ENCODE measurements at places on chromosomes 13 and 19.

GRCh38 chr13:42048342-42048683 is at the start of gene DGKH:
Gene DGKH (plus strand): TSS chr13:42048648. CDS start chr13:42048774, 126 bp downstream.
- H3K36me3 ChIP-seq, result no peaks in the 10 kb centered on the region
- no peaks in the 10 kb centered on the region for H3K27me3 ChIP-seq

DNA sequence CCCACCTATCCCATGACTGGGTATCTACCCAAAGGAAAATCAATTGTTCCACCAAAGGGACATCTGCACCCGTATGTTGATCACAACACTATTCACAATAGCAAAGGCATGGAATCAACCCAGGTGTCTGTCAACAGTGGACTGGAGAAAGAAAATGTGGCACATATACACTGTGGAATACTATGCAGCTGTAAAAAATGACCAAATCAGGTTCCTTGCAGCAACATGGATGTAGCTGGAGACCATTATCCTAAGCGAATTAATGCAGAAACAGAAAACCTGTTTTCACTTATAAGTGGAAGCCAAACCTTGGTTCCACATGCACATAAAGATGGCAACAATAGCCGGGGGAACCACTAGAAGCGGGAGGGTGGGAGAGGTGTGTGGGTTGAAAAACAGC is 228.6 kb downstream of the UQCRFS1 start:
- no peaks in the 10 kb centered on the region for H3K27me3 ChIP-seq
- H3K4me1 ChIP-seq, result no peaks in the 10 kb centered on the region
- no peak for DNase-seq
- H3K36me3 ChIP-seq, result no peaks in the 10 kb centered on the region
- no peak overlapping the region for H3K4me3 ChIP-seq

DNA sequence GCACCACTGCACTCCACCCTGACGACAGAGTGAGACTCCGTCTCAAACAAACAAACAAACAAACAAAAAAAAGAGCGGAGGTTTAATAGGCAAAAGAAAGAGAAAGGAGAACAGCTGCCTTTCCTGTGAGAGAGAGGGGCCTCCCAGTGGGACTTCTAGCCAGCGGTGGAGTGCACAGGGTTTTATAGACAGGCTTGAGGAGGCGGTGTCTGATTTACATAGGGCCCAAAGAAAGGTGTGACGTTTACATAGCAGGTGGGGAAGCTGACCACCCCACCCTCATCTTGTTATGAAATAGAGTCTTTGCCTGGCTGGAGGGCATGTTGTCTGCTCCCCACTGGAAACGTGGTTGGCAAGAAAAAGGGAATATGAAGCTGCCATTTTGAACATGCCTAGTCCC is 106.0 kb upstream of the CSNK1A1L start:
- no peaks in the 10 kb centered on the region for H3K4me1 ChIP-seq
- H3K36me3 ChIP-seq, result no peaks in the 10 kb centered on the region
- no peaks in the 10 kb centered on the region for H3K27me3 ChIP-seq
- H3K4me3 ChIP-seq, result no peak overlapping the region
- DNase-seq, result no peak

GRCh38 chr19:10335352-10335985 is 2.1 kb upstream of the RAVER1 start:
- H3K4me1 ChIP-seq, result peaks cover 14% of the 10 kb centered on the region
- peak overlapping the region; percentile 82 for H3K4me3 ChIP-seq
- H3K27me3 ChIP-seq, result no peaks in the 10 kb centered on the region

DNA sequence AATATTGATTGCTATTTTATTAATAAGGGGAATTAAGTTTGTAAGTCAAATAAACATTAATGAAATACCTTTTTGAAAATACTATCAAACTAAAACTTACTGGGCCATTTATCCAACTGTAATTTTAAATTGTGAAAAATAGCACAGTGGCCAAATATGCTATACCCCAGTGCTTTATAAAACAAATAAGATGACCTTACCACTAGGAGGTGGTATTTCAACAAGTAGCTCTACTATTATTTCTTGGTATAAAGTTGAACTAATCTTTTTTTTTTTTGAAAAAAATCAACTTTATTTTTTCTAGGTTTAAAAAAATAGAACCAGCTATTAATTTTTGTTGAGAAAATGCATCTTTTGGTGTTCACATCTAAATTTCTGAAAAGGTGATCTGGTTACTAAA is 14.7 kb downstream of the LACC1 start:
- no peaks in the 10 kb centered on the region for H3K36me3 ChIP-seq
- peaks cover 13% of the 10 kb centered on the region for H3K4me1 ChIP-seq
- H3K4me3 ChIP-seq, result no peak overlapping the region
- H3K27ac ChIP-seq, result no peak overlapping the region
- DNase-seq, result no peak

DNA sequence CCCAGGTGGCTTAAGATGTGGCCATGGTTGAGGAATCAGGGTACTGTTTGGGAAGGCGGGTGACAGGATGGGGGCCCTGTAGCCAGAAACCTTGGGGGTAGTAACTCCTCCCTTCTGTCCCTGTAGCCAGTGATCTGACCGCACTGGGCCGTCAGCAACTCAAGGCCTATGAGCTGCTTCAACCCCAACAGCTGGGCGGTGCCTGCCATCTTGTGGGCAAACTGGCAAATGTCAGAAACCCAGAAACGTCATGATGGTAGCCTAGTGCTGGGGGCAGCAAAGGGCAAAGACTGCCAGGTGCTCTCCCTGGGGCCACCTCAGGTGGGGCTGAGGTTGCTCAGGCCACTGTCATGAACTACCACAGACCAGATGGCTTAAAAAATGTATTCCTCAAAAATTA is 3.5 kb downstream of the COPE start:
- no peak overlapping the region for H3K27ac ChIP-seq
- peaks cover 17% of the 10 kb centered on the region for H3K4me1 ChIP-seq

- H3K4me3 ChIP-seq, result no peak overlapping the region
- H3K27me3 ChIP-seq, result no peaks in the 10 kb centered on the region
- H3K36me3 ChIP-seq, result peaks cover 6% of the 10 kb centered on the region
- H3K4me1 ChIP-seq, result peaks cover 15% of the 10 kb centered on the region
- H3K27ac ChIP-seq, result peak overlapping the region; percentile 14
Measured at GRCh38 chr19:46308510-46308909, 11.7 kb downstream of the HIF3A start.

DNA sequence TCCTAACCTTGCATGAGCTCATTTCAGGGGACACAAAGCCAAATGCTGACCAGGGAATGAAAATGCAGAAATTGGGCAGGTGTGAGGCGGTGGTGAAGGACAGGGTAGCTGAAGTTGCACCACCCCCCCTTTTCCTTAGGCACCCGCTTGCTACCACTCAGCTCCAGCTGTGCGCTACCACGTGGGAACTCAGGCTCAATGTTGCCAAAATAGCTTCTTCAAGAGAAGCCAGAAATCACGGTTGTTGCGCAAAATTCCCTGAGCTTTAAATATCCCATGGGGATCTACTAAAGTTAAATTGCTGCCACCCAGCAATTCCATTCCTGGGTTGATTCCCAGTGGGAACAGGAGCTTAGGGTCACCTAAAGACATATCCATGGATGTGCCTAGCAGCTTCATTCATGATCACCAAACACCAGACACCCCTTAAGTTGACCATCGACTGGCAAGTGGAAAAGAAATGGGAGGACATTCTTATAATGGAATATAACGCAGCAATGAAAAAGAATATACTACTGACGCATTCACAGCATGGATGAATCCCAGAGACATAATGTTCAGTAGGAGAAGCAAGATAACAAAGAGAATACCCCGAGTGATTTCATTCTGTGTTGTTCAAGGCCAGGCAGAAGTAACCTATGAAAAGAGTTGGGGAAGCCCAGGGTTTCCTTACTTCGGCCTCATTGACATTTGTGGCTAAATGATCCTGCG is 12.8 kb upstream of the ADGRL1 start:
- no peak for DNase-seq
- no peaks in the 10 kb centered on the region for H3K36me3 ChIP-seq
- no peaks in the 10 kb centered on the region for H3K27me3 ChIP-seq
- H3K4me1 ChIP-seq, result no peaks in the 10 kb centered on the region
- H3K4me3 ChIP-seq, result no peak overlapping the region

DNA sequence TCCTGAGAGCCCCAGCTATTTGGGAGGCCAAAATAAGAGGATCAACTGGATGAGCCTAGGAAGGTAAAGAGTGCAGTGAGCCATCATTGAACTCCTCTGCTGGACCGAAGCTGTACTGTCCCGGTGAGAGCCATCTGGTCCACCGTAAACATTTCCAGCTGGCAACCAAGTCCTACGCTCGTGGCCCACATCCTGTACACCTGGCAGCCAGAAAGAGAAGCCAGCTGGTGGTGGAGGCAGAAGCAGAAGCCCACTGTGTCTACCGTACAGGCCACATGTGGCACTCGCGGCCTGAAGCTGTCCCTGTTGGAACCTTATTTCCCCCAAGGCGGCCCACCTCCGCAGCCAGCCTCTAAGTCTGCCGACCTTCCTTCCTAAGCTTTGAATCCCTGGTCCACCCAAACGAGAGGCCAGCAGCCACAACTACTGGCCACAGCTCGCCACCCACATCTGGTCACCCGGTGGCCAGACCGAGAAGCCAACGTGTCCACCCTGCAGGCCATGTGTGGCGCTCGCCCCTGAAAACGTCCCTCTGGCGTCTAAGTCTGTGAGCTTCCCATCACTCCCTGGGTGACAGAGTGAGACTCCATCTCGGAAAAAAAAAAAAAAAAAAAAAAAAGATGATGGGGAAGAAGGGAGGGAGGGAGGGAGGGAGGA is 14.2 kb upstream of the ZNF91 start:
- no peak overlapping the region for H3K27ac ChIP-seq
- no peak overlapping the region for H3K4me3 ChIP-seq
- no peak for DNase-seq
- H3K36me3 ChIP-seq, result no peaks in the 10 kb centered on the region
- no peaks in the 10 kb centered on the region for H3K4me1 ChIP-seq

GRCh38 chr13:45362939-45363338 is 22.0 kb upstream of the TPT1 start:
- H3K4me3 ChIP-seq, result no peak overlapping the region
- no peak overlapping the region for H3K27ac ChIP-seq
- DNase-seq, result no peak
- H3K4me1 ChIP-seq, result peaks cover 46% of the 10 kb centered on the region
- no peaks in the 10 kb centered on the region for H3K27me3 ChIP-seq
- H3K36me3 ChIP-seq, result no peaks in the 10 kb centered on the region

DNA sequence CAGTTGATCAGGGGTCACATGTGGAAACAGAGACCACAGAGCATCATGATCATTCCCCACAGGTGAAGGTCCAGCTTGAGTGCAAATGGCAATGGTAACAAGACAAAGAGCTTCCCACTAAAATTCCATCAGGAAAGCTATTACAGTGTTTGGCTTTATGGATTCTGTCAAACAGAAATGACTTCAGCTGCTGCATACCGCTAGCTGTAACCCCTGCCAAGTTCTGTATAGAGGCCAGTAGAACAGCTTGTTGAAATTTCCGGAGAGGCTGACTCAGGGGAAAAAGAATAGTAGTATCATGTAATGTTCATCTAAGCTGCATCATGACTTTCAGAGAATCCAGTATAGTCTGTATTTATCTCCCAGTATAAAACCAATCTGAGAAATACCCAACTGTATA is 1704.7 kb downstream of the SLITRK5 start:
- no peaks in the 10 kb centered on the region for H3K4me1 ChIP-seq
- H3K36me3 ChIP-seq, result no peaks in the 10 kb centered on the region
- H3K27me3 ChIP-seq, result no peaks in the 10 kb centered on the region
- H3K27ac ChIP-seq, result no peak overlapping the region
- no peak for DNase-seq

GRCh38 chr13:113671066-113672001 is 4.3 kb downstream of the GRK1 start:
- H3K4me1 ChIP-seq, result no peaks in the 10 kb centered on the region
- H3K27ac ChIP-seq, result no peak overlapping the region
- no peak for DNase-seq
- H3K4me3 ChIP-seq, result no peak overlapping the region
- no peaks in the 10 kb centered on the region for H3K27me3 ChIP-seq

DNA sequence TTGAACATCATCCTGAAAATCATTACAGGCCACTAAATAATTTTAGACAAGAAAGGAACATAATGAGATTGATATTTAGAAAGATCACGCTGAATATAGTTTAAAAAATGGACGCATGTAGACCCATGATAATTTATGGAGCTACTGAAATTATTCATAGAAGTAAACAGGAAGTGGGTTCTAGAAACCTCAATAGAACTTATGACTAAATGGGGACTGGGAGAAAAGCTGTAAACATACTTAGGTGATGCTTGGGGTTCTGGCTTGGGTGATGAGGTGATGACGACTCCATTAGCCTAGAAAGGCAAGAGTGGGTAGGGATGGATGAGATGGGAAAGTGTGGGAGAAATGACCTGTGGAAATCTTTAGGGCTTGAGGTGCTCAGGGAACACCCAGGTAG is 484.0 kb downstream of the MYO16 start:
- DNase-seq, result no peak
- H3K27me3 ChIP-seq, result no peaks in the 10 kb centered on the region
- H3K4me3 ChIP-seq, result no peak overlapping the region
- H3K4me1 ChIP-seq, result no peaks in the 10 kb centered on the region
- H3K27ac ChIP-seq, result no peak overlapping the region

GRCh38 chr19:2478756-2479555 is 3.0 kb downstream of the GADD45B start:
- peaks cover 10% of the 10 kb centered on the region for H3K36me3 ChIP-seq
- peak overlapping the region; percentile 96 for H3K27ac ChIP-seq
- no peaks in the 10 kb centered on the region for H3K27me3 ChIP-seq
- peaks cover 37% of the 10 kb centered on the region for H3K4me1 ChIP-seq

DNA sequence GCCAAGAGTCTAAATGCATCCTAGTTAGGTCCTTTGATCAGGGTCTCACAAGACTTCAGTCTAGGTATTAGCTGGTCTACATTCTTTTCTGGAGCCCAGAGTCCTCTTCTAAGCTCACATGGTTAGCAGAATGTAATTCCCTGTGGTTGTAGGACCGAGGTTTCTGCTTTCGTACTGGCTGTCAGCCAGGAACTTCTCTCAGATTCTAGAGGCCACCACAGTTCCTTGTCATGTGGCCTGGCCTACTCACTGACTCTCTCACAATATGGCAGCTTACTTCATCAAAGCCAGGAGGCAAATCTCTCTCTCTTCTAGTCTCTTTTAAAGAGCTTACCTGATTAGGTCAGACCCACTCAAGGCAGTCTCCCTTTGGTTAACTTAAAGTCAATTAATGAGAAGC is 82.9 kb downstream of the POU4F1 start:
- no peaks in the 10 kb centered on the region for H3K4me1 ChIP-seq
- no peak overlapping the region for H3K27ac ChIP-seq
- no peaks in the 10 kb centered on the region for H3K36me3 ChIP-seq
- no peak for DNase-seq

GRCh38 chr19:58546019-58546530 is 2.2 kb downstream of the TRIM28 start:
- peak overlapping the region; percentile 95 for H3K27ac ChIP-seq
- DNase-seq, result no peak
- H3K27me3 ChIP-seq, result no peaks in the 10 kb centered on the region
- H3K4me3 ChIP-seq, result peak overlapping the region; percentile 80
- peaks cover 49% of the 10 kb centered on the region for H3K4me1 ChIP-seq
- H3K36me3 ChIP-seq, result peaks cover 59% of the 10 kb centered on the region

GRCh38 chr13:100513987-100514670 is 74.5 kb downstream of the GGACT start:
- H3K27ac ChIP-seq, result no peak overlapping the region
- no peaks in the 10 kb centered on the region for H3K27me3 ChIP-seq
- H3K4me1 ChIP-seq, result peaks cover 3% of the 10 kb centered on the region
- no peaks in the 10 kb centered on the region for H3K36me3 ChIP-seq

GRCh38 chr19:39613597-39613996 is 11.3 kb downstream of the LGALS13 start:
- H3K4me3 ChIP-seq, result no peak overlapping the region
- H3K27ac ChIP-seq, result no peak overlapping the region
- H3K36me3 ChIP-seq, result no peaks in the 10 kb centered on the region
- no peak for DNase-seq

Measured in esophagus squamous epithelium (tissue), 5 donors.